ENCODE measurements at places on chromosomes 1 and 21.
A peak's percentile ranks its signal among the peaks of the same experiment; 100 is the strongest.

GRCh38 chr1:117754061-117754969 is 148.5 kb downstream of the TENT5C start:
- DNase-seq = peak; percentile 70

GRCh38 chr21:18368205-18368604 is 35.4 kb downstream of the TMPRSS15 start:
- DNase-seq = peak; percentile 28

- DNase-seq = no peak
Measured at GRCh38 chr1:58310881-58311280, 235.6 kb downstream of the OMA1 start.

DNA sequence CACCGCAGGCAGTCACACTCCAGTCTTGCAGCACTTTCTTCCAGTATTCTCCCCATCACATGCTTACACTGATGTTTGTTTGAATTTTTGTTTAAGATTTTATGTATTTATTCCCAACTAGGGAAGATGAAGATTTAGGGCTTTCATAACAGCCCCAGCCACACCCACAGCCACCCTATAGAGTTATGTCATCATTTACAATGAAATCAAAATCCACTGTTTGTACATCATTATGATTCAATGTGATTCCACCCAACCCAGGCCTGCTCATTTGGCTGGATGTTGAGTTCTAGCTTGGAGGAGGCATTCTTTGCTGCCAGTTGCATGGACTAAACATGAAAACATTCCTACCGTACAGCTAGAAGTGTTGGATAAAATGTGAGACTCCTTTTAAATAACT is 35.8 kb downstream of the RIPK4 start:
- no peak for DNase-seq

DNA sequence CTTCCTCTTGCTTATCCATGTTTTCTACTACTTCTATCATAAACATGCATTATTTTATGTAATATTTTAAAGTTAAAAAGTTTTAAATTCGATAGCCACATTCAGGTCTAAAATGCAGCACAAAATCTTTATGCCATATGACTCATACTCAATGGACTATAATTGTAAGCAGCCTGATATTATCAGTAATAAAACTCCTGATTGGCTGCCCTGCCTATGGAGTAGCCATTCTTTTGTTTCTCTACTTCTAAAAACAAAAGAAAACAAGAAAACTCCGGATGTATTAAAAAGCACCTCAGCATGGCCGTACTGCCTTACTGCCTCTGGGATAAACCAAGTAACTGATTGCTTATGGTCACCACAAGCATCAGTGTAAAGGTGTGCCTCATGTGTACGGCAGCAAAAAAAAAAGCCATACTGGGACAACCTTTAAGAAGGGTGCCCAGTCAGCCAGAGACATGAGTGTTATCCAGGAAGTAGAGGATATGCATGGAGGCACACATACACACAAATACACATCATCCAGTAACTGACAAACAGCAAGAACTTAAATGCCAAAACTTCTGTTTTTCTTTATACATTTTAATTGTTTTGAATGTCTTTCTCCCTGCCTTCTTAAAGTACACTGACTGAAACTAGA is 9.2 kb downstream of the SLC35D1 start:
- DNase-seq = no peak

- DNase-seq = no peak
Measured at GRCh38 chr1:152904688-152905440, 3.5 kb upstream of the IVL start.

- DNase-seq = no peak
Measured at GRCh38 chr1:225866061-225866837, 15.9 kb downstream of the TMEM63A start.

All from COLO829 (cell line).